ENCODE measurements at places on chromosomes 6 and 20.

DNA sequence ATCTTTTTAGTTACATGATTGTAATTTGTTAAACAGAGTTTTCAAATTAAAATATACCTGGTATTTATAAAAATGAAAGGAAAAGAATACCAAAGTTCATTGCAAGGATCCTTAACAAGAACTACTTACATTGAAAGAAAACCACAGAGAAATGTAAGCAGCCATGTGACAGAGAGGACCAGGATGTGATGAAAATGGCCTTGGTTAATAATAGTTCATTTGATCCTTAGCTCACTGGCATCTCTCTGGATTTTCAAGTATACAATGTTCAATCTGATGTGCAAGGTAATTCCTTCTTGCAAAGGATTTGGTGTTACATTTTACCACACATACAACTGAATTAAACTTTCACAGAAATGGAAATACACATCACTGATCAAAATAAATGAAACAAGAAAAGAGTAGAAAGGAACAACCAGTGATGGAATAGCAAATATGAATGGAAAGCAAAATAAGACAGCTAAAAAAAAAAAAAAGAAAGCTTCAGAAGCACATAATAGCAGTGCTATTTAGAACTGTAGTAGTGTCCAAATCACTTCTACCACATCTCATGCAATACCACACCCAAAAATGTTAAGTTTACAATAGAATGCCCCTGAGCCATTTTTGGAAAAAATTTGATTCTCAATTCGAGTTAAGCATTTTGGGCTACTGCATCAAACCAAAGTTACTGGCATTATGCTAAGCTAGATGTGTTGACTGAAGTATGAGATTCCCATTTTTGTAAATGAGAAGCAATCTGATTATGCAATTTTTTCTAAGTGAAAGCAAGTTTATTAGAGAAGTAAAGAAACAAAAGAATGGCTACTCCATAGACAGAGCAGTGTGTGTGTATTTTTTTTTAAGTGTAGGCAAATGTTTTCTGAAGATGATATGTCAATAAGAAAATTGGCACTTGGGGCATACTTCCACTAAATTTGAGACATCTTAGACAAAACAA is 22.6 kb upstream of the HLA-A start:
- no peak for DNase-seq

- DNase-seq: peak; percentile 22
These were observed 21.1 kb downstream of the RTN4IP1 start for GRCh38 chr6:106608080-106608668.

GRCh38 chr6:43489277-43490072 is 12.1 kb downstream of the TJAP1 start:
- no peak for DNase-seq

GRCh38 chr6:121823437-121823851 is 388.0 kb downstream of the GJA1 start:
- DNase-seq: no peak

DNA sequence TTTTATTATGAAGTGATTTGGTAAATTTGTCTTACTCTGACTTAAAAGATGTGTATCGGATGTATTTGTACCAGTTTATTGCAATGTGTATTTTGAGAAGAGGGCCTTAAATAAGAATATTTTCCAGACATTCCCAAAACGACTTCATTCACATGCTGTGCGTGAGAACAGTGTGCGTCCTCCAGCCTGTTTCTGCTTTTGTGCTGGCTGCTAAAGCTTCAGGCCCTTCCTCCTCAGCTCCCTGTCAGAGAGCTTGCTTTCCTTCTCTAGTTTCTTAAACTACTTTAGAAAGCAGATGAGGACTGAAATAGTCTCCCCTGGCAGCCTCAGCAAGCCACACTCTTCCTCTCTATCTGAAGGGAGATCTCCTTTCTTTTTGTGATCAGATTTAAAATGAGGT is 157.8 kb downstream of the SAMD5 start:
- DNase-seq: no peak

DNA sequence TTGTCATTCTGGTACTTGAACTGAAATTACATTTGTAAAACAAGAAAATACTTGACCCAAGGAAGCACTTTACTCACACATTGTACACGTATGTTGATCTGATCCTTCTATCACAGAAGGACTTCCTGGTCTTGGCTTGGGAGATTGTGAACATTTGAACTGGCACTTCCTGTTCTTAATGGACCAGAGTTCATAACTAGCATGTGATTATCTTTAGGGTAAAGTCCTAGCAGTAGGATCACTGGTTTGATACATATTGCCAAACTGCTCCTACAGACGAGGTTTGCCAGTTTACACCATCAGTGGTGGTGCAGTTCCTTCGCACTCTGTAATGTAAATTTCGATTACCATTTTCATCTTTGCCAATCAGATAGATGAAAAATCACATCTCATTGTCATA is 12.7 kb downstream of the HECA start:
- no peak for DNase-seq

- no peak for DNase-seq
These were observed 4.7 kb downstream of the RTEL1 start for GRCh38 chr20:63662813-63663189.

GRCh38 chr6:104789770-104790190 is 69.9 kb downstream of the HACE1 start:
- DNase-seq: peak; percentile 48

GRCh38 chr20:25376236-25376635 is 14.4 kb downstream of the ABHD12 start:
- DNase-seq: no peak

DNA sequence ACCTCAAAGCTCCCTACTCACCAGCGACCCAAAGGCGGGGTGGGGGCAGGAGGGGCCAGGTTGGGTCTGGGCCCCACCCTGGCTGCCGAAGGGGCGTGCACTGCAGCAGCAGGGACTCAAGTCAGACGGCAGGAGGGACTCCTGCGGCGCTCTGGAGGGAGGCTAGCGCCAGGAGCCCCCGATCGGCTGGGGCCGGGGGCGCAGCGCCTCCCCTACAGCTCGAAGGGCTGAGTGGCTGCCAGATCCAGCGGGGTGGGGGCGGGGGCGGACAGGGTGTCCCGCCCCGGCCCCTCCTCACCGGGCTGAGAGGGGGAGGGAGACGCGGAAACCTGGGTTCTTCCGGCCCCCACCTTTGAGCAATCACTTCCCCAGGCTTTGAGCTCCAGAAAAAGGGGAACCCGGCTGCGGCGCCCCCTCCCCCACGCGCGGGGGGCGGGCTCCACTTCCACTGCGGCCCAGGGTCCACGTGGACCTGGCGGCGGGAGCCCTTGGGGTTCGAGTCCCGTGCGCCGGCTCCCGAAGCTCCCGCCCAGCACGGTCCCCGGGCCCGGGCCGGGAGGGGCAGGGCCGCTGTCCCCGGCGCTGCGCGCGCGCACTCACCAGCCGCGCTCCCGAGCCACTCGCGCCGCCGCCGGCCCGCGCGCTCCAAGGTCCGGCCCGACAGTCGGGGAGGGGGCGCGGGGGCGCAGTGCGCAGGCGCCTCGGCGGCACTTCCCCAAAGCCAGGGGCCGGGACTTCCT is at the start of gene RGS19:
TSS of gene RGS19 (minus strand) at position 246 of the 740 bp plus-strand sequence. CDS start 2,632 bp downstream, outside the sequence.
- peak; percentile 79 for DNase-seq

GRCh38 chr6:95084867-95085266 is 492.5 kb upstream of the MANEA start:
- DNase-seq: no peak

GRCh38 chr20:2972126-2972525 is 71.3 kb upstream of the GNRH2 start:
- no peak for DNase-seq

- no peak for DNase-seq
These were observed 76.7 kb downstream of the BCKDHB start for GRCh38 chr6:80183019-80183795.

DNA sequence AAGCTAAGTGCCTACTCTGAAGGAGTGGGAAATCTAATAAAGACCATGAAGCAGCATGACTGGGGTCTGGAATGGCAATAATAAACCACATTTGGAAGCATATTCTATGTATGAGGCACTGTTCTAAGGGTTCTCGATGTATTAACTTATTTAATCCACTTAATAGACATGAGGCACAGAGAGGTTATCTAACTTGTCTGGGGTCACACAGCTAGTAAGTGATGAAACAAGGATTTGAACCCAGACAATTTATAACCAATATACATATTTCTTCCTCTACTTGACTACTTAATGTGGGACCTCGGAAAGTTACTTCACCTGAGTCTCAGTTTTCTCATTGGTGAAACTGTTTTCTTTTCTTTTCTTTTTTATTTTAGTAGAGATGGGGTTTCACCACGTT is 131.3 kb downstream of the PDSS2 start:
- DNase-seq: no peak

Measured in CD4-positive, alpha-beta T cell treated with Interleukin-4 for 1 hour (primary cell).